ENCODE measurements at places on chromosomes 11 and 22.
A peak's percentile ranks its signal among the peaks of the same experiment; 100 is the strongest.

- DNase-seq = no peak
Observed at GRCh38 chr11:34242037-34242625, 115.7 kb downstream of the ABTB2 start.

DNA sequence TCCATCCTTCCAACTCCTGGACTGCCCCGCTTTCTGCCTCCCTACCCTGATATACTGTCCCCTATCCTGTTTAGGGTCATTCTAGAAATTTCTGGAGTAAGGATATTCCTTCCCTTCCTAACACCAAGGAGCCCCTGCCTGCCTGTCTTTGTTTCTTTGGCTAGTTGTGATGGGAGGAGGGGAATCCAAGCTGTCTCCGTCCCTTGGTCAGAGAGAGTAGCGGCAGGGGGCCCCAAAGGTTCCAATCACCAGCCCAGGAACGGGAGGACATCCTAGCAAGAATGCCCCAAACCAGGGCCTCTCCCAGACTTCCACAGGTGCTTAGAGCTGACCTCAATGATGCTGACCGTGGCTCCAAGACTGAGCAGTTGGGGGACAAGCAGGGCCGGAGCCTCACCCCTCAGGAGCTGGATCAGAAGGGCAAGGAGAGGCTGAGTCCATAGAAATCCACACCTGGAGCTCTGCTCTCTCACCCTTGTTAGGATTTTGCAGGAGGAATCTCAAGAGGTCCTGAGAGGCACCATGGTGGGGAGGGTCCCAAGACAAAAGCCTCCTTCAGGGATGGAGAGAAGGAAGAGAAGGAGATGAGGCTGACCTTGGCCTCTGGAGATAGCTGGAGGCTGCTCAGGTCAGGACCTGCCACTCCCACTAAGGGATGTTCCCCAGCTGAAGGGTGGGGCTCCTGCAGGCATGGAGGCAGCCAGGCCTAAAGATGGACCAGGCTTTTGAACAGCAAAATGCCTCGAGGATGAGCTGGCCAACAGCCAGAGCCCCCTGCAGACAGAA is 13.6 kb downstream of the SLC22A12 start:
- DNase-seq = no peak

- no peak for DNase-seq
Observed at GRCh38 chr11:72102631-72102945, 509 bp downstream of the LAMTOR1 start.

DNA sequence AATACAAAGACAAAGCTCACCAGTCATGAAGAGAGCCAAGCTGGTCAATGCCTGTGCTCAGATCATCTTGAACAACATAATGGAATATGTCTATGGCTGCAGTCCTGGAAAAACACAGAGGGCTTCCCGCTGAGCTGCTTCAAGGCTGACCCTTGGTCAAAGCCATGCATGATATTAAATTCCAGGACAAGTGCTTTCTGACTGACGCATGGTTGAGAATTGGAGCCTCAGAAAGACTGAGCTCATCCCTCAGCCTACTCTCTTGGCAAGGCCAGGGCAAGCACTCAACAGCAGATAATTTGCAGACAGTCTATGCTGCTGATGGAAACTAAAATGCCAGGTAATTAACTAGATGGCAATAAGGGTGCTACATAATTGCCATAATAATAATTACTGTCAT is 89.2 kb downstream of the GALNT18 start:
- peak; percentile 20 for DNase-seq

GRCh38 chr22:39661501-39661841 is 90.9 kb downstream of the CACNA1I start:
- DNase-seq = no peak

DNA sequence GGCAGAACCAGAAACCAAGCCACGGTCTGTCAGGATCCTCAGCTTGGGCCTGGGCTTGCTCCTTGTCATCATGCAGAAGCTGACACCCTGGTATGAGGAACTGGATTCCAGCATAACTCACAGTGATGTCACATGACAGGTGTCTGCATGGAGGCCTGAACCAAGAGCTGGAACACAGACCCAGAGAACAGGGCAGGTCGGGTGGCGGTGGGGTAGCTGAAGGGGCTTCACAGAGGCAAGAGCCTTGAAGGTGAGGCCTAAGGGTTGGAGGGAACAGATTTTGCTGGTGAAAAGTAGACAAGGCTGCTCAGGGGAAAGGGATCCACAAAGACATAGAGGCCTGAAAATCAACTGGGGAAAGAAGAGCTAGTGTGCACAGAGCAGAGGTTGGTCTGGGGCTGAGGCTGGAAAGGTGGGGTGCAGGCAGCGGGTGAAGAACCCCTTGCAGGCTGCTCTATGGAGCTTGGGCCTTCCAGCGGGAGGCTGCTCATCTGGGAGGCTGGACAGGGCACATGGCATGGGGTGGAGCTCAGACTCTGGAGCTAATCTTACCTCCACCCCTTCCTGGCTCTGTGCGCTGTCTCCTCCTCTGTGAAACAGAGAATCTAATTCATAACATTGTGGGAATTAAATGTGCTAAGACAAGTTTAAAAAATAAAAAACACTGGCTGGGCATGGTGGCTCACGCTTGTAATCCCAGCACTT is 18.4 kb upstream of the RPS3 start:
- no peak for DNase-seq

- no peak for DNase-seq
Observed at GRCh38 chr11:60777572-60777971, 7.6 kb upstream of the MS4A10 start.

DNA sequence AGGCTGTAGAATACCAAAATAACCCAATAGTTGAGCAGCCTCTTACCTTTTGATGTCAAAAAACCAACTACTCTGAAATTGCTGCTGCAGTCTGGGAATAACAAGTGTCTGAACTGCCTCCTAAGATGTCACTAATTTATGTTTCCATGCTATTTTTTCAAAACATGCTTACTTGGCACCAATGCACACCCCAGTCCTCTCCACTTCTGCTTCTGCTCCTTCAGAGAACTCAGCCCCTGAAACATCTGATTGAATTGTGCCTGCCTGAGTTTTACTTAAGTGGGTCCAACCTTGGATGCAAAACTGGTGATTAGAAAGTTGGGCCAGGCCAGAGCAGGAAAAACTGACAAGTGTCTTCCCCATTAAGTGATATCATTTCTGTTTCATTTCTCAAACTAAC is 24.6 kb upstream of the TMEM218 start:
- no peak for DNase-seq

DNA sequence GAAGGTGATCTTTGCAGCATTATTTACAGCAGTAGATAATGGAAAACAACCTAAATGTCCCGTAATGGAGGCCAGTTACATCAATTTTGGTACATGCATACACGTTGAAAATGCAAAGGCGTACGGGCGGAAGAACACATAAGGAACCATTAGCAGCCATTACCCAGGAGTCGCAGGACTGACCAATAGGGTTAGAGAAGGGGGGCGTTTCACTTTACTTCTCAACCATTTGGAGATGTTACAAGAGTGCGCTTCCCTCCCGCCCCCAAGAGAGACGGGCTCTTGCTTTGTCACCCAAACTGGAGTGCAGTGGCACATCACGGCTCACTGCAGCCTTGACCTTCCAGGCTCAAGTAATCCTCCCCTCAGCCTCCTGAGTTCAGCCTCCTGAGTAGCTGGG is 52.8 kb upstream of the SLC35C1 start:
- DNase-seq = no peak

DNA sequence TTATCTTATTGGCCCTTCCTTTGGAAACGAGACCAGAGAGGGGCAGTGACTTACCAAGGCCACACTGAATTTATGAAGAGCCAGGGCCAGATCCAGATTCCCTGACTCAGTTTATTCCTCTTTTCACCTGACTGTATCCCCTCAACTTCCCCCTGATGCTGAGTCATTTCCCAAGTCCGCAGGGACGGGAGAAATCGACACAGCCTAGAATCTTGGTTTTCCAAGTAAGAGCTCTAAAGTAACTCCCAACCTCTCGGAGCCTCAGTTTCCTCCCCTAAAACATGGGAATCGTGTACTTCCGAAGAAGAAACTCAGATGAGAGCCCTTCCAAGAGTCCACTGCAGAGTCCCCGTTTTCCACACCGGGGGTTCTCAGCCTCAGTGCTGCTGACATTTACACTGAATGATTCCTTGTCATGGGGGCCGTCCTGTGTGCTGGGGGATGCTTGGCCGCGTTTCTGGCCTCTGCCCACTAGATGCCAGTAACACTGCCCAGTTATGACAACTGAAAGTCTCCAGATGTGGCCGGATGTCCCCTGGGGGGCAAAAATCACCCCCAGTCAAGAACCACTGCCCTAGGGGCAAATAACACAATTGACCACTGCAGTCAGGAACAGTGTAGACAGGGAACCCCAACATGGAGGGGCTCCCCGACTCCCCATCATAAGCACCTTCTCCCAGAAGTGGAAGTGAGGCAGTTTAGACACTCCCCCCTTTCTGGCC is 11.2 kb downstream of the MPST start:
- no peak for DNase-seq

GRCh38 chr11:45205978-45206377 is 59.5 kb downstream of the PRDM11 start:
- no peak for DNase-seq

- no peak for DNase-seq
Observed at GRCh38 chr22:49915610-49916009, 2.6 kb downstream of the ALG12 start.

All from NCI-H1436 treated with DMSO at 0.1 percent for 48 hours (cell line).